AG04449 (cell line): ENCODE measurements at places on chromosomes 6 and 20.

- no peak for DNase-seq
Measured at GRCh38 chr6:155383913-155384312, 69.6 kb upstream of the TFB1M start.

DNA sequence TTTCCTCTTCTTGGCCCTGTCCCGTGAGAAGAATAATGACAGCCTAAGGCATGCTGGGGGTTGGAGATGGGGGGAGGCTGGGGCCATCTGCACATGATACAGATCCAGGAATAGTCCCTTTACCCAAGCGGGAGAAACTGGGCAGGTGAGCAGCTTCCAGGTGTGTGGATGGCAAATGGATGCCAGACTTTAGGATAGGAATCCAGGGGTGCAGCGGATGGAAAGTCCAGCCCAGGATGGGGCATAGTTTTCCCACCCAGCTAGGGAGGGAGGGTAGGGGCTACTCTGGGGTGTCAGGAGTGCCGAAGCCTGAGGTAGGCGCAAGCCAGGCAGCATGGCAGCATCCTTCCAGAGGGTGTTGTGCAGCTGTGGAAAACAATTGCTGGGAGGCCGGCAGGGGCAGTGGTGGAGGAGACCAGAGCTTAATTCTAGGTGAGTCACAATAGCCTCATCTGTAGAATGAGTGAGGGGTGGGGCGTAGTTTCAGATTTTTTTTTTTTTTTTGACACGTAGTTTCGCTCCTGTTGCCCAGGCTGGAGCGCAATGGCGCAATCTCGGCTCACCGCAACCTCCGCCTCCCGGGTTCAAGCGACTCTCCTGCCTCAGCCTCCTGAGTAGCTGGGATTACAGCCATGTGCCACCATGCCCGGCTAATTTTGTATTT, 15.4 kb upstream of the FAM110A start:
- DNase-seq = no peak

GRCh38 chr6:41771058-41771983, 8.4 kb downstream of the FRS3 start:
- no peak for DNase-seq

DNA sequence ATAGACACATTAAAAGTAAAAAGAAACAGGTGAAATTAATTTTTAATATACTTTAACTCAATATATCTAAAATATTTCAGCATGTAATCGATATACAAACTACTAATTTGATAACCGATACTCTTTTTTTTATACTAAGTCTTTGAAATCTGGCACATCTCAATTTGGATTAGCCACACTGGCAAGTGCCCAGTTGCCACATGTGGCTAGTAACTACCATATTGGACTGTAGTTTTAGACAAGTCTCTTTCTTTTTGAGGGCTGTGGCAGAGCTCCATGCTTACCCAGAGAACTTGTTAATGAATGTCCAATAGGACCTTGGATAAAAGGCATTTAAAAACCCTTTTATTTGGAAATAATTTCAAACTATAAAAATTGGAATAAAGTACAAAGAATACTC, 17.8 kb downstream of the TULP4 start:
- no peak for DNase-seq

DNA sequence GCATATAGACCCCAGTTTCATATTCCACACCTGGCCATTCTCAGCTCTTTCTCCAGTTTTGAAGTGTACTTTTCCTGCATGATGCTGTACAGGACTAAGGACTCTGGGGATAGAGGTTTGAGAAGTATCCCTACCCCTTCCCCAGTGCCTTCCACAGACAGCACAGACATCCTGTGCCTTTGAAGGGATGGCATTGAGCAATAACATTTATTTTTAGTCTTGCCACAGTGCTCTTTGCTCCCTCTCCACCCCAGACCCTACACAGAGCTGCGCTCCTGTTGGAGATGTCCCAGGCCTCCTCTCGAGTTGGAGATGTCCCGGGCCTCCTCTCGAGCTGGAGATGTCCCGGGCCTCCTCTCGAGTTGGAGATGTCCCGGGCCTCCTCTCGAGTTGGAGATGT, 275.8 kb downstream of the FARS2 start:
- no peak for DNase-seq
